ENCODE measurements at places on chromosomes 16 and 17.

DNA sequence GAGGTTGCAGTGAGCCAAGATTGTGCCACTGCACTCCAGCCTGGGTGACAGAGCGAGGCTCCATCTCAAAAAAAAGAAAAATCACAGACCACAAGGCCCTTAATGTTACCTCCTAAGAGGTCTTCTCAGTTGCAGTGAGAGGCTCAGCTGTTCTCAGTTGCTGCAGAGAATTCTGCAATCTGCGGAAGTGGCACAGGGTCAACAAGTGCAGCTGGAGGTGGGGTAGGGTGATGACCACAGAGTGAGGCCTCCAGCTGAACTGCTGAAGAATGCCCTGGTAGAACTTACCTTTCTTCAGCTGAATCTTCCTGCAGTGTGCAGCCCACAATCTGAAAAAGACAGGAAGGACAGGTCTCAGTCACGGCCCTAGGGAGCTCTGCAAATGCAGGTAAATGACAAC lies 26.3 kb downstream of the CNTNAP1 start:
- DNase-seq: no peak

GRCh38 chr16:27966756-27967155 lies 96.8 kb downstream of the GSG1L start:
- no peak for DNase-seq

DNA sequence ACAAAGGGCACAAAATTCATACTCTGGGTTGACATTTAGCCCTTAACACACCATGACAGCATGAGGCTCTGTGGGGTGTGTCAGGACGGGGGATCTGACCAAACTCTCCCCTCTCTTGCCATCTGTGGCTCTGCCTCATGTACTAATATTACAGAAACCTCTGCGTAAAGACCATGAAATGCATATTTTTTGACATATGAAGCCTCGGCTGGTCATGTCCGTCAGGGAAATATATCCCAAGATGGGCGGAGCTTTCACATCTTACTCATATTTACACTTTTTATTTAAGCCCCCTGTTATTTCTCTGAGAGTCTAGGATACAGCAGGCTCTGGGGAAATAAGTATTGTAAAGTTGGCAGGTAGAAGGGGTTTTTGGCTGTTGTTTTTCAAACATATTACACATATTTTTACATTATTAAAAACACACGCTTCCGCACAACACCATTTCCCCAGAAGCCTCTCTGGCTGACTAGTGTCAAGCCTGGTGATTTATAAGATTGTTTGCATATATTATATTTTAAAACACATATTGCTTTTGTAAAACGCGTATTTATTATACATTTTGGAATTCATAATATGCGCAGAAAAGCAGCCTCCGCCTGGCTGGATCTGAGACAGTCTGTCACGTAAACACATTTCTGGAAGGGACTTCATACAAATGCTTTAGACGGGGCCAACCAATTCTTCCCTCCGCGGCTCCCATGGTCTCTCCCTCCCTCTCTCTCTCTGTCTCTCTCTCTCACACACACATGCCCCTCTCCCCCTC lies 237.7 kb upstream of the ZFHX3 start:
- no peak for DNase-seq

DNA sequence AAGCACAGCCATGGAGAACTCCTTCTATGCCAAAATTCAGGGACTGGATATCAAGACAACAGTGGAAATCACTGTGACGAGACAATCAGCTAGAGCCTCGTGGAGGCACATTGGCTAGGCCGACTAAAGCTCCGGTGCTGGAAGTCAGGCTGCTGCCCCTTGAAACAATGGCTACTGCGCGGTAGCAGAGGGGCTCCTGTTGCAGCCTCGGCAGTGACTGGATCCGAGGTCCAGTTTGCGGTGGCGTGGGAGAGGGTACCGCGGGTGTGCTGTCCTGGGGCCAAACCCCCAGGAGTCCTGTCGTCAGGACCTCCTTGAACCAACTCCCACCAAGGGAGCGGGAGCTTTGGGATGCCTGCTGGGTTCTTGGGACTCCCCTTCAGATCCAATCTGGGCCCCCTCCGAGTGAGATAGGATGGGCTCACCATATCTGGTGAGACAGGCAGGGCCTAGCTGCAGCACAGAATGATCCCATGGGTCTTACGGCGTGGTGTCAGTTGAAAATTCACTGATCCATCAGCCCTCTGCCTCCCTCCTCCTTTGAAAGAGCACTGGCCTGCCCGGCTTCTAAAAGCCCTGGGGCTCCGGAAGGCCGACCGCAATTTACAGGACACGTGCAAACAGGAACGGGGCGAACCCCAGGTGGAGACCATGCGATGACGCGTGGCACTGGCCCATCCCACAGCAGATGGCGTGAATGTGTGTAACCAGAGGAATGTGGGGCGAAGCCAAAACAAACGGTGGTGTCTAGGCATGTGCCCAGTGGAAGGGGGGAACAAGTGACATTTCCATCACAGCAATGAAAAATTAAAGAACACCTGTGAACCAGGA lies 15.8 kb upstream of the KCNJ18 start:
- no peak for DNase-seq

- DNase-seq: no peak
These were observed 38.4 kb downstream of the HIC1 start for GRCh38 chr17:2093349-2093748.

DNA sequence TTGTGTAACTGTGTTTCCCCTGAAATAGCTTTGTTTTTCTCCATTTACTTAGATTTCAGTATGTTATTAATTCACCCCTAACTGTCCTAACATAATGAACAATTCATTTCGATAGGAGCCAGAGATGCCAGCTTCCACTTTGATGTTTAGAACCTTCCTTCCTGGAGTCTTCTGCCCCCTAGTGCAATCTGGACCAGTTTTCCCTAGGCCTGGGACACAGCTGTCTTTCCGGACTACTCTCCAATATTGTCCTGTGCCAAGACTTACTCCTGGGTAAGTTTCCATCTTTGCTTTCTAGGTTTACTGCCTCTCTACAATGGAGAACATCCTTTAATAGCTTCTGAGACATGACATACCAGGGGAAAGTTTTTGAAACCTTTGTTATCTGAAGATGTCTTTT lies 12.8 kb downstream of the RECQL5 start:
- DNase-seq: peak; percentile 85

- DNase-seq: no peak
These were observed 14.4 kb downstream of the SLFN5 start for GRCh38 chr17:35257208-35257659.

GRCh38 chr17:7419819-7420610 lies at the start of gene SPEM1:
TSS of gene SPEM1 (plus strand) at chr17:7420324. CDS start at chr17:7420385, 61 bp downstream.
- DNase-seq: no peak

- no peak for DNase-seq
These were observed 5.0 kb upstream of the MSI2 start for GRCh38 chr17:57251211-57251787.

DNA sequence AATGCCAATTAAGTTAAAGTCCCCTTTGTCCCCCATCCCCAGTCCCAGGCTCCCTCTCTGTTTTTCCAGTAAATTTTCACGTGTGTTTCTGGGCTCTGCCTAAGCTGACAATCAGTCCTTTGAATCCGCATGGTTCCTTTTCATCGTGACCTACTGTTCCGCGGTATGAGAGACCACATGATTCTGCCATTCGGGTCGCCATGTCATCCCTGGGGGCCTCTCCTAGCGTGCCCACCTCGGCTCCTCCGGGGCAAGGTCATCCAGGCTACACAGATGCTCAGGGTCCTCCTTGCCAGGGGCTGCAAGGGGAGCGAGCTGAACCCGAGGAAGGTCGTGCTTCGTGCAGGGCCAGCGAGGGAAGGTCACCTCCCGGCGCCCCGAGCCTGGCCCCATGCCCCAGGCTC lies 157.6 kb downstream of the RAB11FIP4 start:
- peak; percentile 48 for DNase-seq

- DNase-seq: no peak
These were observed 141.7 kb upstream of the ANKFN1 start for GRCh38 chr17:56011406-56012131.

DNA sequence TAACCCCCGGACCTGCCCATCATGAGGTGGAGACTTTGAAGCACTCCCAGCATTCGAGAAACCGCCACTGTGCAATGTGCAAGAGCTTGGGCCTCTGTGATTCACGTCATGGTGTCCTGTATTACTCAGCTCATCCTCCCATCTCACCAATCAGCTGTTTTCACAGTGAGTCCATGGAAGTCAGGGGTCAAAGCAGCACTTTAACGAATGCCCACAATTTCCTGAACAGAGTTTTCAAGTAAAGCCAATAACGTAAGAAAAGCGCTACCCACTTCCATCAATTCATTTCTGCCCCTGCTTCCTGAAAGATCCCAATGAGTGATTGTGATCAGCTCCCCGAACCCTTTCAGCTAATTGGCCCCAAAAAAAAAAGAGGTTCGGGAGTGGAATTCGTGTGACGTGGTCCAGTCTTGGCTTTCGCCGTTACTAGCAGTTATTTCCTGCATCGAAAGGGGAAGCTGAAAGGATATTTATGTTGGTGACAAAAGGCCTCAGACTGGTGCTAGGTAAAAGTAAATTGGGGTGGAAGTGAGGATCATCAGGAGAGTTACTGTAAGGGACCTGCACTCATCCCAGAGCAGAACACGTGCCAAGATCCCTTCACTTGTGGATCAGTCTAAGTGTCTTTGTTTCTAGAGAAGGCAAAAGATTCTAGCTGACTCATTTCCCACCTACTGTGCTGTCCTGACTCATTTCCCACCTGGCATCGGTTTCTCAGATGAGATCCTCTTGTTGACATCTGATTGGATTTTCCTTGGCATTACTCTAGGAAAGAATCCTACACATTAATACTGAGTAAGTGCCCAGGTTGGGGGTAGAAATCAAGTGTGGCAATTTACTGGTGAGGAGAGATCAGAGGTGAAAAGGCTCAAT lies 136.7 kb upstream of the NUDT7 start:
- no peak for DNase-seq

DNA sequence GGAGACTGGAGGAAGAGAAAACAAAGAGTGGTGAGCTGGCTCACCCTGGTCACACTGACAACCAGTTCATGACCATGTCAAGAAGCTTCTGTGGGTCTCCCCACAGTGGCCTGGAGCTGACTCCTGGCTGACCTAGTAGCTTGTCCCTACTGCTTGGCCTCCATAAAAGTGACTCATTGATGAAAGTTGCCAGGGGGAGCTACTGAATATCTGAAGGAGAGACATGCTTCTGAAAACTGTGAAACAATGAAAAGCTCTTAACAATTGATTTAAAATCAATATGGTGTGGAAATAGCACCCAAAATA lies 22.0 kb downstream of the SMPD3 start:
- no peak for DNase-seq

GRCh38 chr17:34389126-34389750 lies 26.2 kb upstream of the CCL1 start:
- no peak for DNase-seq

DNA sequence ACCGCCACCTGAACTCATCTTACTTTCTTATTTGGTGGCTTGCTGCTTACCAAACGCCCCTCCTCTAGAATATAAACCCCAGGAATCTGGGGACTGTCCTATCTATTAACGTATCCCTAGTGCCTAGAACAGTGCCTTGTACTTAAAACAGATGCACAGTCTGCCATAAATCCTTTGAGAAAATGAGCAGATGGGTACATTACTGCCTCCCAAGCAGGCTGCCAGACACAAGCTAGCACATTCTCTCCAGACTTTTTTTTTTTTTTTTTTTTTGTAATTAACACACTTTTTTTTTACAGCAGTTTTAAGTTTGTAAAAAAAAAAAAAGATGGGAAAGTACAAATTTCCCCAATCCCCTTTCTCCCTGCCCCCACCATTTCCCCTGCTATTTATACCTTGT lies 57.3 kb upstream of the RPL38 start:
- no peak for DNase-seq

GRCh38 chr17:7094652-7095019 lies 14.6 kb upstream of the CLEC10A start:
- no peak for DNase-seq

- peak; percentile 99 for DNase-seq
These were observed 10.1 kb downstream of the DYNC1LI2 start for GRCh38 chr16:66741169-66741900.

DNA sequence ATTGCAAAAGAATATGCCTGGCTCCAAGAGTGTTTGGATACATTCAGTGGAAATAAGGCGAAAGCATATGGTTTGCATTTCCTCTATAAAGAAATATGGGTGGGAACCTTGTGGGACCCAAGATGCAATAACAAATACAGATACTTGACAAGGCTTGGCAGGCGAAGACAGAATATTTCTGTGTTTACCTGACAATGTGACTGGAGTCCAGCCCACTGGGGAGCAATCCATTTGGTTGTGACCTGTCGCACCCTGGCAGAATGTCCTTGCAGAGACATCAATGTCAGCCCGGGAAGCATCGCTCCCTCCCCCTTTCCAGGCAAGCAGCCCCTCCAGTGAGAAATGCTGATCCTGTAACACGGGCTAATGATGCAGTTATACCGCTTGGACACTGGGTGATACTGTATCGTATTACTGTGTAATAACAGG lies 296.6 kb downstream of the MAF start:
- no peak for DNase-seq

- DNase-seq: no peak
These were observed 28.7 kb upstream of the CRISPLD2 start for GRCh38 chr16:84791088-84791487.

- DNase-seq: peak; percentile 7
These were observed 2.0 kb downstream of the TP53I13 start for GRCh38 chr17:29570521-29570920.

DNA sequence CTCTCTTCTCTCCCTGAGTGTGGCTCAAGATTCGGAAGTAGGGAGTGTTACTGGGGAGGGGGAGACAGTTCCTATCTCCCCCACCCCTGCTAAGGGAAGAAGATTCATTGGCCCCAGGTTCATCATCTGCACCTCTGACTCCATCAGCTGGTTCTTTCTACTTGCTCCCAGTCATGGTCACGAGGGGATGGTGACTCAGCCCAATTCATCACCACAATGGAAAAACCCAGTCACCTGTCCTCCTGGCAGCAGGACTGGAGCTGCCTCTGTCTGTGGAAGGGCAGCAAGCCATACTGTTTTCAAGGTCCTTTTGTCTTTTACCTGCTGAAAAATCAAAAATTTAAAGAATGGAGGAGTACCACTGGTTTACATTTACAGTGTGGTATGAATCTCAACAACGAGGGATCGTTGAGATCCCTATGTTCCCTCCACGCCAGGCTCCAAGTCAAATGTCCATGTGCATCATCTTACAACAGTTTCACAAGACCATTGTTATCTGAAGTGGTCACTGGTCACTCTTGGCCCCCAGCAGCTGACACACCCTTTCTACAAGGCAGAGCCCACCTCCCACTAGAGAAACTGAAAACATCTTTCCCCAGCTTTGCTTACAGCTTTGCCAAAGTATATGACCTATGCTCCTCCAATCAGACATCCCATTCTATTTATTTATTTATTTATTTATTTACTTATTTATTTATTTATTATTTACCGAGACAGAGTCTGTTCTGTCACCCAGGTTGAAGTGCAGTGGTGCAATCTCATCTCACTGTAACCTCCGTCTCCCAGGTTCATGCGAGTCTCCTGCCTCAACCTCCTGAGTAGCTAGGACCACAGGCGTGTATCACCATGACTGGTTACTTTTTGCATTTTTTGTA lies 40.4 kb upstream of the NDRG4 start:
- DNase-seq: no peak

- DNase-seq: no peak
These were observed 22.4 kb upstream of the BCO1 start for GRCh38 chr16:81216114-81216513.

Data from globus pallidus (tissue), 1 donor.